ENCODE measurements at places on chromosomes 6 and 20.

- DNase-seq, result no peak
Observed at GRCh38 chr6:164337024-164337924, 922.8 kb downstream of the QKI start.

- no peak for DNase-seq
Observed at GRCh38 chr20:41408156-41408794, 41.7 kb upstream of the EMILIN3 start.

DNA sequence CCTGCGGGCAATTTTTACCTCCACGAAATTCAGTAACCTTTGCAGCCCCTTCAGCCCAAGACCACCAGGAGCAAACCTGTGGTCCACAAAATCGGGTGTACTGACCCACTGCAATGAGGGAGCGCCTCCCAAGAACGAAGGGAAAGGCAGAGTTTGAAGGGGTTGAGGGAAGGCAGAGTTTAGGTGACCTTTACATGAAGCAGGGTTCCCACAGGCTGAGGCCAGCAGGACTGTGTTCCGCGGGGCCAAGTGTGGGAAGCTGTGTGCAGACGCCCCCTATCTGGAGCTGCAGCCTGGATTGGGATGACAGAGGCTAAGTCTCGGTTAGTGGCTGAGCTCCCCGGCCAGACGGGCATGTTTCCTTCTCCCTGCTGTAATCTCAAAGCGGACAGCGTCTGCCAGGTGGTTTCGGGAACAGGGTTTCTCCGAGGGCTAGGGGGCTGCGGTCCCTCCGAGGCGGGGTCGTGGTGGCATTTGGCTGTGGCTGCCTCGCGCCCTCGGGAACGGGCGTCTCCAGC, 826 bp upstream of the PYGB start:
- DNase-seq, result peak; percentile 55

- DNase-seq, result no peak
Observed at GRCh38 chr6:13794184-13794583, 20.2 kb downstream of the MCUR1 start.

- DNase-seq, result no peak
Observed at GRCh38 chr6:122740936-122741335, 38.6 kb upstream of the FABP7 start.

DNA sequence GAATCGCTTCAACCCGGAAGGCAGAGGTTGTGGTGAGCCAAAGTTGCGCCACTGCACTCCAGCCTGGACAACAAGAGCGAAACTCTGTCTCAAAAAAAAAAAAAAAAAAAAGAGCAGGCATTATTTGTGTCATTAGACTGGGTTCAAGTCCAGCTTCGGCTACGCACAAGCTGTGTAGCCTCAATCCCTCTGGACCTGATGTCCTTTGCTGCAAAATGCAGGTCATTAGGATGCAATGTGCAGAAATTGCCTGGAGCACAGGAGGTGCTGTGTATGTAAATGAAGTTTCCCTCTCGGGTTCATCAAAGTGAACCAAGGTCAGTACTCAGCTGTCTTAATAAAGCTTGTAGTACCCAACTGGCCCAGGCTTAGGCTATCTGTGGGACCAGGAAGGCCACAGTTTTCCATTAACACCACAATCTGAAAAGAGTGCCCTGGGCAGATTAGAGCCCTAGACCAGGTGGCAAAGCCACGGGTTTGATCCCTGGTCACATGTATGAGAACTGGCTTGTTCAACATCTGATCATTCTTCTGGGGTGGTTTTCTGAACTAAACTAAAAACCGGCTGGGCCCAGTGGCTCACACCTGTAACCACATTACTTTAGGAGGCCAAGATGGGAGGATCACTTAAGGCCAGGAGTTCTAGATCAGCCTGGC, 155.3 kb downstream of the ZMYND8 start:
- DNase-seq, result no peak

DNA sequence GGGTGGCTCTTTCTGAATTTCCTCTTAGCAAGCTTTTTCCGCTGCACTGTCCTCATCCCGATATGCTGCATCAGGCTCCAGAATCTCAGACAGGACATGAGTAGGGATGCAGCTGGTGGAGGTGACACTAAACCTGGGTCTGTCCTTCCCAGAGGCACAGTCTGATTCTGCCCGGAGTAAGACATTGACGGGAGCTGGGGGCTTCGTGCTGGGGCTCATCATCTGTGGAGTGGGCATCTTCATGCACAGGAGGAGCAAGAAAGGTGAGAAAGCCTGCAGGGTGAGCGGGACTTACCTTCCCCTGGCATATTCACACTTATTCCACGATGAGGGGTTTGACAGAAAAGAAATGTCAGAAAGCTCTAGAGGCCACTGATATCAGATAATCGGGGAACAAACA, 9.8 kb downstream of the HLA-DPB1 start:
- no peak for DNase-seq

DNA sequence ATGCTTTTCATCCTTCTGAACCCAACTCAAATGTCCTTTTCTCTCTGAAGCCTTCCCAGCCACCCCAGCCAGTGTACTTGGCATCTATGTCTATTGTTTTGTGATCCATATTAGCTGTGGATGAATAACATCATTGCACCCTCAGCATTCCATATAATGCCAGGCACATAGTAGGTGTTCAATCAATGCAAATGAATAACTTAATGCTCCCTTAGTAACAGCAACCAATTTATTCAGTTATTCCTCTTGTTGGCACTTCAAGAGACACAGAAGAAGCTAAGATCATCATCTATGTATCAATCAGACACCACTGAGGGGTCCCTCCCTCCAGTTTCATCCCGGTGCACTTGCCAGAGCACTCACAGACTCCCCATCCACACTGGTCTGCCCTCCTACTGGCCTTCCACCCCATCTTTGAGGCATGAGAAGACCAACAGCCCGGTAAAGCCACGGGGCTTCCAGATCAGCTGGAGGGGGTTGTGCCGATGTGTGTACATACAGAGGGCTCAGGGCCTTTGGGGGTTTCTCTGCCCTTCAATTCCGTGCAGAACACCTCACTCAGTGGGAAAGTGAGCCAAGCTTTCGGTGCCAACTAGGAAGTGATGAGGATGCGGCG, 2.4 kb upstream of the TAF8 start:
- no peak for DNase-seq

- no peak for DNase-seq
Observed at GRCh38 chr20:50992733-50993457, 30.0 kb downstream of the KCNG1 start.

DNA sequence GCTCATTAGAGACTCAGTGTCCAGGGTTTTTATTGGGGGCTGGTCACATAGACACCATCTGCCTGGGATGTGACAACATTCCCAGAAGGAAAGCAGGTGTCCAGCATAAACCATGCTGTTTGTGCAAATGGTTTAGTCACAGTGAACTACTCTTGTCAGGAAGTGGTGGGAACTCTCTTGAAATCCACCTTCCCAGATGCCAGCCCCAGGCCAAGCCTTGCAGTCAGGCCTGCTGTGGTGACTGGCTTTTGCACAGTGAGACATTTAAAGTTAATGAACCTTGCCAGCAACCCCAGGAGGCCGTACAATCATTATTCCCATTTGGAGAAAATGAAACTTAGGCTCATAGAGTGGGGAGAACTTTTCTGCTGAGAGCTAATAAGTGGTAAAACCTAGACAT, 242.5 kb upstream of the KCNG1 start:
- DNase-seq, result no peak

- DNase-seq, result no peak
Observed at GRCh38 chr6:46793138-46793537, at the start of gene MEP1A. Gene MEP1A (plus strand): TSS chr6:46793389. CDS start chr6:46793399, 10 bp downstream.

DNA sequence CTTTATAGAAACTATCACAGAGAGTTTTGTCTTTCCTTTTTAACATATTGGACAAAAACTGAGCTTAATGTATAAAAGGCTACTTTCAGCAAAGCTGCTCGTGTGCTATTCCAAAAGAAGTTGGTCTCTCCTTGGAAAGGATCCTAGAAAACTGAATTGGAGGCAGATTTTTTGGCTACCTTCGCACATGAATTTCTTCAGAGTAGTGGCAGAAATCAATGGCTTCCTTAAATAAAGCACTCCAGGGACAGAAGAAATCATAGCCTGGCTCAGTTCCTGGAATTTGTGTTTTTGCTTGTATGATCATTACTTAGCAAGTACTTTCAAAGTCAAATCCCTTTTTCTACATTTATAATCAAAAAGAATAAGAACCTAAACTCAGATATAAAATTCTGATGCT, 780.3 kb downstream of the PHF3 start:
- DNase-seq, result no peak

GRCh38 chr20:6122111-6122872, 538 bp downstream of the FERMT1 start:
- DNase-seq, result no peak

DNA sequence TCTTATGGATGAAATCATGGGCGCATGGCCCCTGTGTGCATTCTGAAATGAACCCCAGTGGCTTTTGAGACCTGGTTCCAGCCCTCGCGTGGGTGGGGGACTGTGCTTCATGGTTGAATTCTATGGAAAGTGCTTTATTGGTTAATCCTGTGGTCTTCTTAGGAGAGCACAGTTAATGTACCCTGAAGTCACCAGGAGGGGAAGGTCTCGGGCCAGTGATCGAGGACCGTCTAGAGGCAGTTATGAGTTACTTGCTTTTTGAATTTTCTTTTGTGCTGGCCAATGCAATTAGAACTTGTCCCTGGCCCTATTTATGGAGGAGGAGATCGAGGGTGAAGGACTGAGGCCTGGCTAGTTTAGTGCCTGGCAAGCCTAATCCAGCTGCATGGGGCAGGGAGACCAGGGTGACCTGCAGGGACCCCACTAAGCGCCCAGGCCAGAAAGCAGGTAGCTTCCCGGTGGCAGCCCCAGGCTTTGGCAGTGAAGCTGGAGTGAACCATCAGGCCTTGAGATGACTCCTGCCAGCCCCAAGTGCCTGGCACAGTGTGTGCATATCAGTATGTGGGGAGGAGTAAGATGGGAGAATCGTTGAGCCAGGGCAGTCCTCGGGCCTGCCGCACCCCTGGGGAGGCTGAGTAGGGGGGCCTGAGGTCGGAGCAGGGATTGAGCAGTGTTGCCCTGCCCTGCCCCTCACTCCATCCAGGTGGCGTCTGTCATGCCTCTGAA, 144.6 kb upstream of the RNF24 start:
- DNase-seq, result no peak

- peak; percentile 40 for DNase-seq
Observed at GRCh38 chr6:32244946-32245398, 21.1 kb upstream of the NOTCH4 start.

GRCh38 chr6:89368999-89369398, 16.5 kb upstream of the UBE2J1 start:
- DNase-seq, result no peak

DNA sequence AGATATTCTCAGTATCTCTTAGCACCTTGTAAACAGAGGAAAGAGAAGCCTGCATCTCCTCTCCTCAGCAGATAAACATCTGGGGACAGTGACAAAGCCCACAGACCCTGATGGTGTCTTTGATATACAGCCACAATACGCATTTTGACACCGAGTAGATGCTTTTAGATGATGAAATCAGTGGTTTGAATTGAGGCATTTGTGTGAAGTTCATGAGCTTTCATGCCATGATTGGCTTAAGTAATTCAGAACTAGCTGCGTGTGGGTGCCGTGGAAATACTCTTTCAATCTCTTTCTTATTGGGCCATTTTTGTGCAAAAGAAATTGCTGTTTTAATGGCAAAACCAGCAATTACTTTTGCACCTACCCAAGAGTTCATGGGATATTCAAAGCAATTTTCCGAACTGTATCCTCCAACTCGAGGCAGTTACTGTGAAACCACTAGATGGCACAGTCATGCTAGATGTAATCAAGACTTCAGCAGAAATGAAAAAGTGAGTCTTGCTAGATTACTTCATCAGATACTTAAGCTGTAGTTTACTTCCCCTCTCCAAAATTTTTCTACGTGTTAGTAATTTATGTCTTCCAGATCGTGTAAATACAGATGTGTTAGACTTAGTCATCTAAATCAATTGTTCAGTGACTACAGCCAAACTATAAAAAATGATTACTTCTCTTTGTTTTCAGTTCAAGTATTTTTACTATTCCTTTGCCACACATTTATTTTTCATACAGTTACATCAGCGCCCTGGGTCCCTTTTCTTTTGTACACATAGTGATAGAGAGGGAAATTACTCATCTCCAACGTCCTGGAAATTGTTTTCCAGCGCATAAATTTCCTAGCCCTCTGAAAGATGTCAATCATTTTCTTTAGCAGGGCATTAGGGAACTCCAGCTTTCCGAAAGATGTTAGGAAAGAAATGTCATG, 49.4 kb downstream of the IYD start:
- DNase-seq, result no peak

DNA sequence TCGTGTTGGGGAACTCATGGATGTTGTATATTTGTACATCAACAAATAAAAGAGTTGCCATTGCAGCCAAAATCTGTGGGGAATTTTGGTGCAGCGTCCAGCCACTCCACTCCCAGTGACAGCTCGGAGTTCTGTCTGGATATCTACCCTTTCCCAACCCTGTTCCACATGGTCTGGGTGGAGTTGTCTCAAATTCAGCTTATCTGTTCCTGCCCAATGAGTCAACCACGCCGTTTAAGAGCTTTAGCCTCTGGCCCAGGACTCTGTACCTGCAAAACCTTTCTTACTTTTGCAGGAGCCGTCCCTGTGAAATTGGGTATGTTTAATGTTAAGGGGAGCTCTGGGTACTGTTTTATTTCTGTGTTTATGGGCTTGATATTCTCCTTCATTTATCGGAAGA, 33.9 kb upstream of the OVOL2 start:
- no peak for DNase-seq

GRCh38 chr20:9884061-9884460, 45.2 kb upstream of the PAK5 start:
- no peak for DNase-seq

GRCh38 chr6:115766745-115767462, 293.8 kb downstream of the FRK start:
- no peak for DNase-seq

GRCh38 chr6:10407674-10408054, 7.2 kb downstream of the TFAP2A start:
- DNase-seq, result no peak

DNA sequence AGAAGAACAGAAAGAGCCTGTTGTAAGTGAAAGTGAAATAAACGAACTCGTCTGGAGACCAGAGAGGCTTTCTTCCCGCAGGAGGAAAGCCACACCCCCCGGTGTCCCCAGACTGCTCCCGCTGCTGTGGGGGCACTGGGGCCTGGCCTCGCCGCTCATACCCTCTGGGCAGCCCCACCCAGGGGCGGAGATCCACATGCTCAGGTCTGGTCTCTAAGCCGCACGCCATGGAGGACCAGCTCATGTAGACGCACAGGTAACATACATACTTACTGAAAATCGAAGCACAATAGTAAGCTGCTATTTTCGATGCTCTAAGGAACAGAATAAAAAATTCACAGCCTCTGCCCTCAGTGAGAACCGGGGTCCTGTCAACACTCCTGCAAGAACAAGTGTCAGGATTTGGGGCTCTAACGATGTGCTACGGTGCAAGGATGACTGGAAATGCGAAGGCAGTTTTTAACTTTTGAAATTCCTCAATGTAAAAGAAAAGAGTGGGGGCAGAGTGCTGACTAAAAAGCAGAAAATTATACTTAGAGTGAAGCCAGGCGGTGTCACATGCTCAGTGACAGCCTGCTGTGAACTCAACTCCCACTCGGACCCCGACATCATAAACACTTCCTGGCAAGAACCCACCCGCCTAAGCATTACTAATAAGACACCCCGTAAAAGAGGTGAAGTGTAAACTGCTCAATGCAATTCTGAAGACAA, 110.5 kb downstream of the IRF4 start:
- no peak for DNase-seq
